ENCODE measurements at places on chromosomes 16 and 17.
A peak's percentile ranks its signal among the peaks of the same experiment; 100 is the strongest.

- DNase-seq, result peak; percentile 83
Observed at GRCh38 chr17:41777574-41778188, 8.8 kb downstream of the JUP start.

DNA sequence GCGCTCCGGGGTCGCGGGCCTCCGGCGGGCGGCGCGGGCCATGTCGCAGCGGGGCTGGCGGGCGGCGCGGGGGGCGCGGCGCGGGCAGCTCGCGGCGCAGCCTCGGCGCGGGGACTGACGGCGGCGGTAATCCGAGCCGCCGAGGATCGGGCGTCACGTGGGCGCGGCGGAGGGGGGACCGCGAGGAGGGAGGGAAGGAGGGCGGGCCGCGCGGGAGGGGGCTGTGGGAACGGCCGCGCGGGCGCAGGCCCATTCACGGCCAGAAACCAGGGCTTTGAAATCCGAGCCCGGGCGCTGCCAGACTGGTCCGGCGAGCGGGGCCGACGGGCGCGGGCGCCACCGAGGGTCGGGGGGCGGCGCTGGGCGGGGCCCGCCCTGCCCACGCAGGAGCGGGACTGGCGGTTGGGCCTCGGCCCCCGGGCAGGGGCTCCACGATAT is at the start of gene MTSS2:
MTSS2 (minus strand) TSS at position 116 of the 438 bp plus-strand sequence. CDS start 262 bp downstream, outside the sequence.
- peak; percentile 87 for DNase-seq

DNA sequence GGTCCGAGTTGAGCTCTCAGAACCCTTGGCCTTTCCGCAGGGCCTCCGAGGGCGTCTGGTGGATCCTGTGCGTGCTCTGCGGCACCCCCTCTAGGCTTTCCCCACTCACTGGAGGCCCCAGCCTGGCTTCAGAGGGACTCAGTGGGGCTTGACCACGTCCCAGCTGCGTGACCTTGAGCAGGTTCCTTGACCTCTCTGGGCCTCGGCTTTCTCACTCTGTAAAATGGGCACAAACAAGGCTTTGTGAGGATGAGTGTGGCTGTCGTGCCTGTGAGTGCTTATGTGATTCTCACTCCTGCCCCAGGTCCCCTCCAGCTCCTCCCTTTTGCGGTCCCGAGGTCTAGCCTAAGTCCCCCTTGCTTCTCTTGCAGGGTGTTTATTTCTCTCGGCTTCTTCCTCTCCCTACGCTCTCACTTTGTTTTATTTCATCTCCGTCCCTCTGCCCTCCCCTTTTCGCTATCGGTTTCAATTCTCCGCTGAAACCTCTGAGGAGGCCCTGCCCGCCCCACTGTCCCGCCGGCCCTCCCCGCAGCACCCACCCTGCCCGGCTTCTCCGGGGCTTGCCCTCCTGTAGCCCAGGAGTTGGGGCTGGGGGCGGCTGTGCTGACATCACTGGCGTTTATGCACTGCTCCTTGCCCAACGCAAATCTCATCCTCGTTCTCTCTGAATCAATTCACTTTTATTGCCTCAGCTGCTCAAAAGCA is 82.3 kb upstream of the CBX4 start:
- DNase-seq, result no peak

GRCh38 chr17:77455111-77455890 is 314.5 kb downstream of the SEC14L1 start:
- no peak for DNase-seq

- peak; percentile 64 for DNase-seq
Observed at GRCh38 chr17:2090804-2091534, 36.1 kb downstream of the HIC1 start.

- no peak for DNase-seq
Observed at GRCh38 chr17:9725575-9725974, 65.8 kb downstream of the DHRS7C start.

GRCh38 chr17:66942451-66943264 is 21.8 kb upstream of the CACNG4 start:
- DNase-seq, result no peak

GRCh38 chr17:19708431-19709175 is 7.8 kb downstream of the SLC47A2 start:
- DNase-seq, result no peak

GRCh38 chr17:72640415-72641165 is 451.9 kb downstream of the SLC39A11 start:
- no peak for DNase-seq

- no peak for DNase-seq
Observed at GRCh38 chr16:81755915-81756614, 23.0 kb upstream of the PLCG2 start.

DNA sequence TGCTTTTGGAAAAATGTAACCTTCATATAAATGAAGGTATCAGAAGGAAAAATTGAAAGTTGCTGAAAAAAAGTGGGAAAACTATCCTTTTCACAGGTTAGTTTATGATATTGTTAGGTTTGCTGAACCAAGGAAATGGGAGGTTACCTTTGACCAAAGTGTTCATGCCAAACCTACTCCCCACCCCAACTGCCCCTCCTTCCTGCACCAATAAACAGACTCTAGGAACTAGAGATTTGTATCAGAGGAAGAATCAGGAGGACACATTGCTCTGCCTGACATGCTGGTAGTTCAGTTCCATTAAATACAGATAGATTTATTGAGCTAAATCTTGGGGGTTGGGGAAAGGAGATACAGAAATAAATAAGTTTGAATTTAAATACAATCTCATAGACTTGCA is 18.2 kb downstream of the MYH8 start:
- no peak for DNase-seq

GRCh38 chr16:68328860-68329390 is 18.1 kb downstream of the PRMT7 start:
- no peak for DNase-seq

- DNase-seq, result no peak
Observed at GRCh38 chr17:6366221-6366666, 68.7 kb downstream of the AIPL1 start.

GRCh38 chr16:19113577-19114358 is at the start of gene ITPRIPL2:
Gene ITPRIPL2, plus strand, starts transcription at chr16:19113964. Its CDS starts 498 bp downstream, at chr16:19114462.
- peak; percentile 93 for DNase-seq

DNA sequence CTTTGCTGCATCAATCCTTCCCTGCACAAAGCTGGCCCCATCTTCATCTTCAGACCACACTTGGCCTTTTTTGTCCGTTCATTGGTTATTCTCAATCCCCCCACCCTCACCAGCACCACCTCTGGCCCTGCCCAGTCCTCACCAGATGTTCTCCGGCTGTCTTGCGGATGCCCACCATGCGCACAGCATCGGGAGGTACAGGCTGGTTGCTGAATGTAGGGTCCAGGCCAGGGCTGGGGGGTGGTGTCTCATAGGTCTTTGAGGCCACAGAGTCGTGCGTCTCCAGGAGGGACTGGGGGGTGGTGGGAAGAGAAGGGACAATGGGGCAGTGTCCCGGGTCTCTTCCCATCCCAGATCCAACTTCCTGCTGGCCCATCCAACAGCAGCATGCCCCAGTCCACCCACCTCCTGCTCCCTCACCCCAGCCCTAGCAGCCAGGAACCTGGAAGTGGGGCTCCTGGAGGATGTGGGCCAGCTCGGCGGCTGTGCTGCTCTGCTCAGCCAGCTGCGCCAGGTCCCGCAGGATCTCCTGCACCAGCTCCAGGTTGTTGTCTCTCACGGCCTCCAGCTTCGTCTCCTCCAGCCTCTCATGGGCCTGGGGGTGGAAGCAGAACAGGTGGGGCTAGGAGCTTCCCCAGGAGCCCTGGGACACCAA is 24.4 kb downstream of the MPP2 start:
- no peak for DNase-seq

DNA sequence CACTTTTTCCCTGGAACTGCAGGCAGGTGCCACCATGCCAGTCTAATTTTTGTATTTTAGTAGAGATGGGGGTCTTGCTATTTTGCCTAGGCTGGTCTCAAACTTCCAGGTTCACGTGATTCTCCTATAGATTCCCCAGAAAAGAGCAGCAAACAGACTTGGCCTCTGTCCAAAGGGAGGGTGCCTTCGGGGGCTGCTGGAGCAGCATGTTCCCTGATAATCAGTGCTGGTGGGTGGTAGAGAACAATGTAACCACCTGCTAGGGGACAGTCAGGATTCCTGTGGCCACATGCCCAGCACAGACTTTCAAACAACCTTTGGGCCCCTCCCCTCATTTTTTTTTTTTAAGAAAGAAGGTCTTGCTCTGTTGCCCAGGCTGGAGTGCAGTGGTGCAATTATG is 14.2 kb upstream of the CCNF start:
- no peak for DNase-seq

GRCh38 chr17:83062818-83063671 is 16.4 kb upstream of the METRNL start:
- no peak for DNase-seq

DNA sequence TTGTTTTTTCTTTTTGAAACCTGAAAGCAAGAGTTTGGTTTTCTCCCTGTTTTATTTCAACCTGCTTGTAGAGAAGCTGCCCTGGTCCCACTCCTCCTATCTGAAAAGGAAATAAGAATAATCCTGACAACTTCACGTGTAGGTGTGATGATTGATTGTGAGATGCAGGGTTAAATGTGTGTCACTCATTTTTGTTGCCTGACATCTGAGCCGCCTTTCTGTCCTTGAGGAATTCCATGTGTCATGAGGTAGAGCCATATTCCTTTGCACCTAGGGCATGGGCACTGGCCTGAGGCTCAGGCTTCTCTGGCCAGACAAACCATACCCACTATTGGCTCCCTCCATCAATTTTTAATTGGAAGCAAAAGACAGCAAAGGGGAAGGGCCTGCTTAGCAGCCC is 10.2 kb upstream of the SMPD3 start:
- no peak for DNase-seq

DNA sequence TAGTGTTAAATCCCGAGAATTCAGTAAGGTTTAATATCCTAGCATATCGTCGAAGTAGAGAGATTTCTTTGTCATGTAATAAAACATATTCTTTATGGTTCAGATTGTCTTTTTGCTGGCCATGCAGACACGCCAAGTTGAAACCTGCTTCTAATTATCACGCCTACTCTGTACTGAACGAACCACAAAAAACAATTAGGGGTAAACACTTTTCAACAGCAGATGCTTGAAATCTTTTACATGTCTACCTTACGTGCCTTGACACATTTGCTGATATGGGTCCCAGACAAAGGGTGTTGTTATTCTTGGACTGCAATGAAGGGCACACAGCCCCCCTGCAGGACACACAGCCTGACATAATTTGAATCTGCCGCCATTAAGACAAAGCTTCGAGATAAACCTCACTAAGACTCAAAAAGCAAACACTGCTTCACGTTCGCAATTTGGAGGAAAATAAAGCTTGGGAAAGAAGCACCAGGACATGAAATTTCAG is 13.3 kb downstream of the WIPI1 start:
- no peak for DNase-seq

- no peak for DNase-seq
Observed at GRCh38 chr17:67891481-67892119, 66.3 kb downstream of the BPTF start.

DNA sequence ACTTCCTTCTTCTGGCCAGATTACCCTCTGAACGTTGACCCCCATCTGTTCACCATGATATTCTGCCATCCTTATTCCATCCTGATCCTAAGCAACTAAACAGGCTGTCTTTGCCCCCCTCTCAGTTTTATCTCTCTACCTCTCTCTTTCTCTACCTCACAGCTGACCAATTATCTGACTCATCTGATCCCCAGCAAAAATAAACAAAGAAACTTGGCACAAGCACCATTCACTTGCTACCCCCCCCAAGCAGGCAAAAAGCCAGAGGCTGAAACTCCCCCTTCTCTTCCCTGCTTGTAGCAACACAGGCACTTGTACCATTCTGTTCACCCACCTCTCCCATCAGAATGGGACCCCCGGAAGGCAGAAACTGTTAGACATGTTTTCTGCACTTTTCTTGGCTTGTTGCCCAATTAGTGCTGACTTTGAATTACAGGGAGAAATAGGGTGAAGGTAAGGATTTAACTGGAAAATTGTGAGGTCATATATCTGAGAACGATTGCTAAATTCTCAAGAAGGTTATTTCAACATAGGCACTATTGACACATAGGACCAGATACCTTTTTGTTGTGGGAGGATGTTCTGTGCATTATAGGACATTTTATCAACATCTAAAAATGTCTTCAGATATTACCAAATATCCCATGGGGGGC is 163.2 kb downstream of the TOX3 start:
- no peak for DNase-seq

- no peak for DNase-seq
Observed at GRCh38 chr17:58333736-58334207, 5.2 kb upstream of the TSPOAP1 start.

- DNase-seq, result no peak
Observed at GRCh38 chr16:56988161-56988947, 1.0 kb upstream of the NLRC5 start.

DNA sequence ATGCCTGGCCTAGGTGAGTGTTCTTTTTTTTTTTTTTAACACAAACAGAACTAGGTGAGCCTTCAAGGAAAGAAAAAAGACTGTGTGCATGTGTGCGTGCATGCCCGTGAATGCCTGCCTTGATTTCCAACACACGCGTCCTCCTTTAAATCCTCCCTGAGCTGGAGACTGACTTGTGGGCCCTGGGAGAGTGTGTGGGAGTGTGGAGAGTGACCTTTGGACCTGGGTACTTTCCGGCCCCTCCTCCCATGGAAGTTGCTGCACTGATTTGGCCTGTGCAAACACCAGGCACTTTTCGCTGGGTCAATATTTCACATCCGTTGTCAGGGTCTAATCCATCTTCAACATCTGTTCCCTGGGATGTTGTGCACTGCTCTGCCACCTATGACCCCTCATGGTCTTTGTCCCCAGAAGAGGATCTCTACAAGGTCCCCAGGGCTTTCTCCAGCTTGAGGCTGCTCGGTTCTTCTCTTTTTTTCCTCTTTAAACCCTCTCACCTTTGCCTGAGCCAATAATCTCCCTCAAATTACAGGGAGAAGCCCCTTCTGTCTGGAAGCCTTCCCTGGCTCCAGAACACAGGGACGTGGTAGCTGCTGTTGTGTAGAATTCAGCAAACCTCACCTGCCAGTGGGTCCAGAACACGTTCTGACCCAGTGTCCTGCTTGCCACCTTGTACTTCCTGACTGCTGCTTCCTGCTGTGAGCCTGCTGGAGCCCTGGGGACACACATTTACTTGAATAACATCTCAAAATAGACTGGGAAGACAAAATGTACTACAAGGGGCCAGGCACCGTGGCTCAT is 20.8 kb upstream of the ATP5MC1 start:
- DNase-seq, result peak; percentile 50

GRCh38 chr17:27216836-27217235 is 77.1 kb upstream of the WSB1 start:
- DNase-seq, result no peak

DNA sequence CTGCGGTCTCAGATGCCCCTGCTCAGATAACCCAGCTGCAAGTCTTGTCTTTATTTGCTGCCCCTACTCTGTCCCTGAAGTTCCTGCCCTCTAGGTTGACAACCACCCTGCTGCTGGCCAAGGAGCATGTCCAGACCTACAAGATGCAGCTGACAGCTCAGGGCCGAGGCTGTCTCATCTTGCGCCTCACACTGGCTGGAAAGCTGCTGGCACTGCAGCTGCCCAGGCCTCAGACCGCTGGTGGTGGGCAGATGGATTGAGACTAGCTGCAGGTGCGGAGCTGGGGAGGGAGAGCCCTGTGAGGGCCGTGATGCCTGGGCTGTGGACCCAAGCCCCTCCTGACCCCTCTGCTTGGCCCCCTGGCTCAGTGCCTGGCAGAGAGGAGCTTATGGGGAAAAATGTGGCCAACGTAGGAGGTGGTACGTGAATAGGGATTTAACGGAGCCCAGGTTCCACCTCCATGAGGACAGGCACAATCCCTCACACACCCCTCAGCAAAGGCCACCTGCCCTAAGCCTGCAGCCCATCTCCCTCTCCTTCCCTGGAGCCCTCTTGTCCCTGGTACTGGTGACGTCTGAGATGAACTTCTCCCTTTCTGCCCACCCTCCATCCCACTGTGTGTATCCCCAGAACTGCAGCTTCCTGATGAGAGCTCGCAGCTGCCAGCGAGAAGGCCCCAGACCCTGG is 8.3 kb upstream of the GALK1 start:
- no peak for DNase-seq

Measured in left ventricle myocardium inferior (tissue), 1 donor.